T-helper 2 cell treated with Interferon-gamma antibody and Interleukin-4, amounts not matched to agents 100 ng/mL and 5 ng/mL, for 36 hours (primary cell): ENCODE measurements at places on chromosomes 3 and 15. TPM values are rescaled to one million over a fixed set of nuclear protein-coding genes. Genes with fewer than 3 reads are reported as not detected.

The CDC25A gene
- 30.7 and 30.8 TPM in 2 replicates for total RNA-seq

The ACTC1 gene
- total RNA-seq, result not detected in 2 replicates

The SMCO1 gene
- not detected in 2 replicates for total RNA-seq

The AMIGO3 gene
- 0.27 TPM in 1 of 2 replicates, not detected in the other for total RNA-seq

The ZBED2 gene
- 13.1 and 14.2 TPM in 2 replicates for total RNA-seq

The CAPN7 gene
- 31.0 and 34.9 TPM in 2 replicates for total RNA-seq

The TRH gene
- not detected in 2 replicates for total RNA-seq

The ATP2B2 gene
- total RNA-seq, result not detected in 2 replicates

The CCDC191 gene
- 3.0 TPM in 2 replicates for total RNA-seq

The POLQ gene
- total RNA-seq, result 37.1 and 37.7 TPM in 2 replicates

The IL17RD gene
- total RNA-seq, result 0.02 TPM in 1 of 2 replicates, not detected in the other

The CPNE9 gene
- 0.20 and 0.36 TPM in 2 replicates for total RNA-seq

The HRG gene
- not detected in 2 replicates for total RNA-seq
